ENCODE measurements at places on chromosomes 11 and 22.

DNA sequence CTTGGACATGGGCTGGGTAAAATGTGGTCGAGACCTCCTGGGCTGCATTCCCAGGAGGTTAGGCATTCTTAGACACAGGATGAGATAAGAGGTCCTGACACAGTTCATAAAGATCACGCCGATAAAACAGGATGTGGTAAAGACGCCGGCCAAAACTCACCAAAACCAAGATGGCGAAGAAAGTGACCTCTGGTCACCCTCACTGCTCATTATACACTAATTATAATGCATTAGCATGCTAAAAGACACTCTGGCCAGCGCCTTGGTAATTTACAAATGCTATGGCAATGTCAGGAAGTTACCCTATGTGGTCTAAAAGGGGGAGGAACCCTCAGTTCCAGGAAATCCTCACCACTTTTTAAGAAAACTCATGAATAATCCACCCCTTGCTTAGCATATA is 983.3 kb downstream of the OPCML start:
- no peak for DNase-seq

DNA sequence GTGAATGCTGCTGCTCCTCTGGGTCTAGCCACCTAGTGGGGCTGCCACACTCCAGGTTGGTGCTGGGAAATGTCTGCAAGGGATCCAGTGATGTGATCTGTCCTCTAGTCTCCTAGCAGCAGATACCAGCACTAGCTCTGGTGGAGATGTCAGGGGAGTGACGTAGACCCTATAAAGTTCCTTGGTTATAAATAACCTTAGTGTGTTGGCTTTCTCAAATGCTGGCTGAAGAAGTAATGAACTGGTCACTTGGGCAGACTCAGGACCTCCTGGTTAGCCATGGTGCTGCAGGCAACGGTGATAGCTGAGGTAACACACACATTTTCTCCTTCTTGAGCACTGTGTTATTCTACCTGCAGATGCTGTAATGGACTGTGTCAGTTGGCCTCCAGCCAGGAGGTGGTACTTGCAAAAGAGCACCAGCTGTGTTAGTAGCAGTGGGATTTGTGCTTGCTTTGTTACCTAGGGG is 35.5 kb downstream of the BBOX1 start:
- DNase-seq: no peak

- DNase-seq: peak; percentile 33
Measured at GRCh38 chr11:58928107-58928499, 11.2 kb upstream of the GLYATL1 start.

DNA sequence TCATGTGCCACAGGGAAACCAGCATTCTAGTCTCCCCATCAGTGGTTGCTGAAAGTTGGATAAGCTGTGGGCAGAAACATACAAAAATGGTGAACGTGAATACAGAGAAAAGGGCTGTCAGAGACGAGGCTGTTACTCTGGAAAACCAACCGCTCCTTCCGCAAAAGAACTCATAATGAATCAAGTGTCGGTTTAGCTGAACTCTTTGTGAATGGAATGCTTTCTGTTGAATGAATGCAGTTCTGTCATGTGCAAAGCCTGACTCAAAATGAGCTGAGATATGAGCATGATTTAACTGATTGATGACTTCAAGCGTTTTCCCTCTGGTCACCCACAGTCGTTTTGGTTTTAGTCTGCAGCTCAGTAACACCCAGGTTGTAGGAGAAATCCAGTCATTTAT is 298.3 kb downstream of the ETS1 start:
- DNase-seq: no peak

DNA sequence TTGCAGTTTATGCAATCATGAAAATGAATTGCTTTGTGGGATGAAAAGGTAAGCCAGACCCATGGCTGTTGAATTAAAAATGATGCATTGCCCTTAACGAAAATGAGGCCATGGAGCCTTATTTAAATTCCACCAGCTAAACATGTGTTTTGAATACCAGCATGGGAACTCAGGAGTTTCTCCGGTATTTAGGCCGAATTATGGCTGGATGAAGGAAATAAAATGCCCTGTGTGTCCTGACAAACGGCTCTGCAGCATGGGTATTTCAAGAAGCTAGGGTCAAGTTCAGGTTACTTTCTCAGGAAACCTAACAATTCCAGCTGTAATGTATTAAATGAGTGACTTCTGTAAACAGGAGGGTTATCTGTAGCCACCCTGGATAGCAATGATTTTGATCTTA is 38.3 kb downstream of the AMOTL1 start:
- DNase-seq: no peak

Measured in mesendoderm (in vitro differentiated cells).